Prostate gland (tissue), 2 donors: ENCODE measurements at places on chromosomes 3 and 15. TPM values are rescaled to one million over a fixed set of nuclear protein-coding genes. Genes with fewer than 3 reads are reported as not detected.

DNA sequence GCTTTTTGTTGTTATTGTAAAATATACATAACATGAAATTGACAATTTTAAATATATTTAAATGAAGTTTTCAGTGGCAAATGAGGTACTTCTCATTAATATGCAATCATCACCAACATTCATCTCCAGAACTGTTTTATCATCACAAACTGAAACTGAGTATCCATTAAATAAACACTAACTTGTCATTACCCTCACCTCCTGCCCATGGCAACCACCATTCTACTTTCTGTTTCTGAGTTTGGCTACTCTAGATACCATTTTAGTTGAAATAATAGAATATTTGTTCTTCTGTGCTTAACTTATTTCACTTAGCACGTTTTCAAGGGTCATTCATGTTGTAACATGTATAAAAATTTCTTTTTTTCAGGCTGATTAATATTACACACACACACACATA lies 834.3 kb downstream of the PLOD2 start:
- H3K27me3 ChIP-seq = no peaks in the 10 kb centered on the region
- H3K4me1 ChIP-seq = no peaks in the 10 kb centered on the region
- no peak for DNase-seq

- no peak for DNase-seq
- no peaks in the 10 kb centered on the region for H3K36me3 ChIP-seq
- no peak overlapping the region for H3K27ac ChIP-seq
- H3K4me1 ChIP-seq = no peaks in the 10 kb centered on the region
- H3K4me3 ChIP-seq = no peak overlapping the region
- no peaks in the 10 kb centered on the region for H3K27me3 ChIP-seq
Observed at GRCh38 chr3:168327856-168328255, 232.1 kb upstream of the GOLIM4 start.

DNA sequence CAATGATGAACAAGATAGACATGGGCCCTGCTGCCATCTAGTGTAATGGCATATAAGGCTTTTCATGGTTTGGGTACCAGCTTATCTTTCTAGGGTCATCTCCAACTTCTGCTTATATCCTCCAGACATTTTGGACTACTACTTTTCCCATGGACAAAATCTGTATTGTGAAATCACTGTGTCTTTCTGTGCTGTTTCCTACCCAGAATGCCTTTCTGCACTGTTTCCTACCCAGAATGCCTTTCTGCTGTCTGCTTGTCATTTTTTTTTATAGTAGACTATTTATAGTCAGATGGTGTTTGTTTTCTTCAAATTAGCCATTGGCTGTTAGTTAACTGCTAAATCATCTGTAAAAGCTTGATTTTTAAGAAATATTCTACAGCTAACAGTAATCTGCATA lies 20.1 kb downstream of the VPS8 start:
- no peak overlapping the region for H3K27ac ChIP-seq
- no peaks in the 10 kb centered on the region for H3K4me1 ChIP-seq
- no peak for DNase-seq
- no peak overlapping the region for H3K4me3 ChIP-seq
- no peaks in the 10 kb centered on the region for H3K27me3 ChIP-seq

DNA sequence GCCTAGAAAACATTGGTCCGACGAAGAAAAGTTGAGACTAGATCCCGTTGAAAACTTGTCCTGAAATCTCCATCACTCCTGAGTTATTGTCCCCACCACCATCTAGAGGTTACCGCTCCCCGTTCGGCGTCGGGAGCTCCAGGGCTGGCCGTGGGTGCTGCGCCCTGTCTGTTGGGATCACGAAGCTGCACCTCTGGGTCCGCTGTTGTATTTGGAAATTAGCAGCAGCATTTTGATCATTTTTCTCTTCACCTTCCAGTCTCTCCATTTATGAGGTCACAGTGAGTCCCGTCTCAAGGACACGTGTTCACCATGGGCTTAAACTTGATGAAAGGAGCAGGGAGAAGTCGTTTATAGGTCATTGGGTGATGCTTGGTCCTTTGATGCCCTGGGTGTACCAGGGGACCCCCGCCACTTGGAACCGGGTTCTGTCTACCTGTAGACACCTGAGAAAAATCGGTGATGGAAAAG lies 565 bp downstream of the MANF start:
- H3K36me3 ChIP-seq = no peaks in the 10 kb centered on the region
- no peak for DNase-seq

DNA sequence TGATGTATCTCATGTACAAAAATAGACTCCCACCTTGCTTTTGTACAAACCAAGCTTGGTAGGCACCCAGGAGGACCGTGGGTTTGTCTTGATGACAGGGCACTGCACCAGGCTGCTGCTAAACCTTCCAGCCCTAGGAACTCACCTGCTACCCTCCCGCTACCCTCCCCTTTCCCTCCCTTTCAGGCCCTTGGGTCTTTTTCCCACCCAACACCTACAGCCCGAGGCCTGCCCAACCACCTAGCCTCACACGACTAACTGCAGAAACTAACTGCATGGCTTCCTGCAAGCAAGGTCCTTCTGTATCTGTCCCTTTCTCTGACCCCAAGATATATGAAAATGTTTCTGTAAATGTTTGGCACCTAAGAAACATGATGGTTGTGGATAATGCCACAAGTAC lies 11.1 kb downstream of the PPM1M start:
- no peaks in the 10 kb centered on the region for H3K27me3 ChIP-seq
- no peak overlapping the region for H3K27ac ChIP-seq
- H3K4me3 ChIP-seq = no peak overlapping the region
- H3K36me3 ChIP-seq = peaks cover 15% of the 10 kb centered on the region

GRCh38 chr3:120468635-120469295 lies 18.0 kb upstream of the FSTL1 start:
- H3K4me3 ChIP-seq = no peak overlapping the region
- peaks cover 5% of the 10 kb centered on the region for H3K4me1 ChIP-seq
- DNase-seq = no peak
- H3K36me3 ChIP-seq = no peaks in the 10 kb centered on the region
- no peaks in the 10 kb centered on the region for H3K27me3 ChIP-seq

DNA sequence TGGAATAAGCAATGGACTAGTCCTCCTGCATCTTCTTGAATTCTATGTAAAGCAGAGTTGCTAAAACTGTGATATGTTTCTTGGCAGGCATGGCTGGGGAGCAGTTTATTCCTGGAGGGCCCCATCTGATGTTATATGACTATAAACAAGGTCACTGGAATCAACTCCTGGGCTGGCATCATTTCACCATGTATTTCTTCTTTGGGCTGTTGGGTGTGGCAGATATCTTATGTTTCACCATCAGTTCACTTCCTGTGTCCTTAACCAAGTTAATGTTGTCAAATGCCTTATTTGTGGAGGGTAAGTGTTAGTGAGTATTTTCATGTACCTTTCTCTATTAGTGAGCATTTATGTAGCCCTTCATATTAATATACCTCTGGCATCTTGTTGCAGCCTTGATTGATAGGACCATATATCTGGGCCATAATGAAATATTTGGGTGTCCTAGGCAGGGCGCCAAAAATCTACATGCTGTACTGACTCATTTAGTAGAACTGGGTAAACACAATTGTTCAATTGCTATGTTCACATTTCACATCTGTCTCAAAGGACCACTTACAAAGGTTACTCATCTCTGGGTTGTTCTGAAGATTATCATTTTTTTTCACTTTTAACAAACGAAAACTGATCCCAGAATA lies 52.6 kb upstream of the ADGRG7 start:
- no peak overlapping the region for H3K27ac ChIP-seq
- DNase-seq = no peak
- no peak overlapping the region for H3K4me3 ChIP-seq
- no peaks in the 10 kb centered on the region for H3K36me3 ChIP-seq

GRCh38 chr15:56989411-56989924 lies 71.0 kb downstream of the TCF12 start:
- no peak for DNase-seq
- H3K4me1 ChIP-seq = no peaks in the 10 kb centered on the region
- no peak overlapping the region for H3K4me3 ChIP-seq

Gene IQCF5
- 2.0 TPM for total RNA-seq

Gene MYL3
- not detected for total RNA-seq

Gene HRH1
- 0.50 TPM for total RNA-seq
